ENCODE measurements at places on chromosomes 5 and 9.

- no peak overlapping the region for H3K27ac ChIP-seq
- no peak for DNase-seq
- peaks cover 24% of the 10 kb centered on the region for H3K4me1 ChIP-seq
- H3K36me3 ChIP-seq = no peaks in the 10 kb centered on the region
- H3K4me3 ChIP-seq = no peak overlapping the region
Measured at GRCh38 chr9:31275419-31275818, 1109.0 kb upstream of the ACO1 start.

DNA sequence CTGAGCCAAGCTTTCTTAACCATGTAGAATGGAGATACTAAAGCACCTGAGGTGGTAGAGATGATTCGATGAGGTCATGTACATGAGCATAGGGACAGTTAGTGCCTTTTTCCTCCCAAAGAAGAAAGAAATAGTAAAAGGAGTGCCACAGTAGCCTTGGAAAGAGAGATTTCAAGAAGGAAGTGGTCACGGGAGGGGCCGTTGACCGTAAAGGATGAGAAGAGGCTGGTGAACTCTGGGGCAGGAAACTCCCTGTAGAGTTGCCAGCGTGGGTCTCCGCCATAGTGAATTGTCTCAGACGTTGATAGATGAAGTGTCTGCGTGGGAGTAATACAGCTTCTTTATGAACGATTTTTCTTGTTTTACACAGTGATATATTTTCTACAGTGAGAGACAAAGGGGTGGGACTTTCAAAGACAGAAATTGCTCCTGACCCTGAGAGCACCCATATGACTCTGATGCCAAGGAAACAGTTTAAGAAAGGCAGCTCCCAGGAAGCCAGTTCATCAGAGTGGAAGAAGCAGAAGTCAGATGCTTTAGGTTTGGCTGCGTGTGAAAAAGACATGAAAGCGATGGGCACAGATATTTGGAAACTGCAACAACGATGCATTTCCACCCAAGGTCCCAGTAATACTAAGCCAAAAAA lies 41.3 kb downstream of the UGCG start:
- peaks cover 23% of the 10 kb centered on the region for H3K4me1 ChIP-seq
- H3K27me3 ChIP-seq = no peaks in the 10 kb centered on the region

- peaks cover 28% of the 10 kb centered on the region for H3K4me1 ChIP-seq
- H3K27me3 ChIP-seq = no peaks in the 10 kb centered on the region
- DNase-seq = no peak
- no peak overlapping the region for H3K27ac ChIP-seq
- peaks cover 10% of the 10 kb centered on the region for H3K36me3 ChIP-seq
- H3K4me3 ChIP-seq = no peak overlapping the region
Measured at GRCh38 chr9:123642291-123643278, 286.6 kb downstream of the CRB2 start.

DNA sequence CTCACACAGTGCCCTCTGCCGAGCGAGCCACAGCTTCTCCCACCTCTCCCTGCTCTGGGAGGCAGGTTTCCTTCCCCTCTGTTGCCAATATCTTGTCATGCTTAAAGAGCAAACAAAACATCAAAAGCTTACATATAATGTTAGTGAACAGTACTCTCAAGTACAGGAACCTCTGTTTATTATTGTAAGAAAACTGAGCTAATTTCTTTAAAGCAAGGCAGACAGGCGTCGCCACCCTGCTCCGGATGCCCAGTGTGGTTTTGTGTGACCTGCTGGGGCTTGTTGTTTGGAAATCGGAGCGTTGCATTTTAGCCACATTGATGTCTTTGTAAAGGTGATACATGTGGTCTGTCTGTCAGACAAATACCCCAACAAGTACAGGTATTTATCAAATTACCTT lies 401.4 kb upstream of the IRX1 start:
- H3K4me1 ChIP-seq = no peaks in the 10 kb centered on the region
- H3K4me3 ChIP-seq = no peak overlapping the region
- H3K36me3 ChIP-seq = no peaks in the 10 kb centered on the region
- DNase-seq = no peak

Measured in activated CD4-positive, alpha-beta T cell treated with anti-CD3 and anti-CD28 coated beads for 36 hours (primary cell).